ENCODE measurements at places on chromosomes 1 and 21.

- DNase-seq, result no peak
These were observed 89.9 kb upstream of the JAK1 start for GRCh38 chr1:65056234-65056633.

DNA sequence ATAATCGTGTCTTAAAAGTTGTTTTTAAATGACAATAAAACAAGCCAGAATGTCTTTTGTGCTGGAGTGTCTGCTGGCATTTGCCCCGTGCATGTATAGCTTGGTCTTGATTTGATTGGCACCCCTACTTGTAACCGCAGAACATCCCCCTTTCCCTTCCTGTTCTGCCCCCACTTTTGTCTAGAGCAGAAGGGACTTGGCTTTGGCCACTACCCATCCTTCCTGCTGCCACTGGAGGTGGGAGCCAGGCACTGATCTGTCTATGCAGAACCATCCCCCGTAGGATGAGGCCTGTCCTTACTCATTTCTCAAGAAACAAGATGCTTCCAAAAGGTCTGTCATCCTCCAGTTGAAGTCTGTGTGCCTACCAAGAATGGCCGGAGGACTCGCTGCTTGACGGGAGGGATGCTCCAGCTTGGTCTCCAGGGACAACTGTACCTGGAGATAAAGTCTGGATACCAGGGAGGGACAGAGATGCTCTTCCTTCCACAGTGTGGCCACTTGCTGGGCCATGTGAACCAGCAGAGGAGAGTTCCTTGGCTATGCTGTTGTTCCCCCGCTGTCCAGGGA lies 1.1 kb upstream of the SLC27A3 start:
- DNase-seq, result no peak

DNA sequence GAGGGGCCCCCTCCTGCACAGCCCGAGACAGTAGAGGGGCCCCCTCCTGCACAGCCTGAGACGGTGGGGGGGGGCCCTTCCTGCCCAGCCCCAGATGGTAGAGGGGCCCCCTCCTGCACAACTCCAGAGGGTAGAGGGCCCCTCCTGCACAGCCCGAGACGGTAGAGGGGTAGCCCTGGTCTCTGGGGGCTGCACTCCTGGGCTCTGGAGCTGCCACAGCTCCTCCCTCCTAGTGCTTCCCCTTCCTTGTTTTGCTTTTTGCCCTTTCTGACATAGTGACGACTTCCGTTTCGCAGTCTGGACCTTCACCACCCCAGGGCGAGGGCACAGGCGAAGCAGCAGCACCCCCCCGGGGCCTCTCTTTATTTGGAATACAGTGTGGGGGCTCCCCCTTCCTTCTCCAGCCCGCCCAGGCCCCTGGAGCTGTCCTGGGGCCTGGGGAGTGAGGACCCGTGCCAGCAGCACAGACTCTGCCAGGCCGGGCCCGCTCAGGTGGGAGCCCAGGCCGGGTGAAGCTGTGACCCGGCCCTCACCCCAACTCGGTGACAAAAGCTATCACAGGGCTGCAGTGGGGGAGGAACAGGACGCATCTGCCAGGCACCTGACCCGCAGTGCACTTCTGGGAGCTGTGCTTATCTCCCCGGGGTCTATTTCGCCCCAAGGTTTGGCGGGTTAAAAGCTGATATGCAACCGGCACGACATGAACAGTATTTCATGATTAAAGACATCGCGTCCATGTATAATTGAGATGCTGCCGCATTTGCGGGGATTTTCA lies 1.1 kb upstream of the PRXL2B start:
- no peak for DNase-seq

DNA sequence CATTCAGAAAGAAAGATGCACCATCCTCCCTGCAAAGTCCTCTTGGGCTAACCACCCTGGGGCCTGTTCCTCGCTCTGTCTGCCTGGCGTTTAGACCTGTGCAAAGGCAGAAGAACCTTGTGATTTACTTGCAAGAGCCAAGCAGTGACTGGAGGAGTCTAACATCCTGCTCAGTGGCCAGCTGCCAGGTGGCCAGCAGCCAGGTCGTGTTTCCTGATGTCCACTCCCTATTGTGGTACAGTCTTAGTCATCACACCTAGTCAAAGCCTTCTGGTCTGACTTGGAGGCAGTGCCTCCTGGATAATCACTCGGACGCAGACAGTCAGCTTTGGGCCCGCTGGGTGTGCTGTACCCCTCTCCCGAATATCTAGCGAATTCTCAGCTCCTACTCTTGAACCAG lies 118.1 kb downstream of the PGBD5 start:
- no peak for DNase-seq

DNA sequence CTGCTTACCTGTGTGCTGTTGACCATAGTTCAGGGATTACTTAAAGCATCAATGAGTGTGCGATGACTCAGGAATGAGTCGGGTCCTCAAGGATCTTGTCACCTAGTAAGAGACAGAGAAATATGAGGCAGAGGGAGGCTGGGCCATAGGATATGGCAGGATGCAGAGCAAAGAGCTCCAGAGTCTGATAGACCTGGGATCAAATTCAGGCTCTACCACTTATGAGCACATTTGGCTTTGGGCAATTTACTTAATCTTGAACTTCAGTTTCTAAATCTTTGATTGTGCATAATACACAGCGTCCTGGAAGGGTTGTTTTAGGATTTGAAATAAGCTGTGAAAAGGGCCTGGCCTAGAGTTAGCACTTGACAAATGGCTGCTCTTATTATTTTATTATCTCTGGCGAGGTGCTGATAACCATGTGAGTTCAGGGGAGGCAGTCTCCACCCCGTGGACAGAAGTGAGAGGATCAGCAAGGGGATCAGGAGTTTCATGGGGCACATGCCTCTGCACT lies 94.5 kb downstream of the ROR1 start:
- no peak for DNase-seq

- no peak for DNase-seq
These were observed 53.4 kb downstream of the MACO1 start for GRCh38 chr1:25484096-25484495.

DNA sequence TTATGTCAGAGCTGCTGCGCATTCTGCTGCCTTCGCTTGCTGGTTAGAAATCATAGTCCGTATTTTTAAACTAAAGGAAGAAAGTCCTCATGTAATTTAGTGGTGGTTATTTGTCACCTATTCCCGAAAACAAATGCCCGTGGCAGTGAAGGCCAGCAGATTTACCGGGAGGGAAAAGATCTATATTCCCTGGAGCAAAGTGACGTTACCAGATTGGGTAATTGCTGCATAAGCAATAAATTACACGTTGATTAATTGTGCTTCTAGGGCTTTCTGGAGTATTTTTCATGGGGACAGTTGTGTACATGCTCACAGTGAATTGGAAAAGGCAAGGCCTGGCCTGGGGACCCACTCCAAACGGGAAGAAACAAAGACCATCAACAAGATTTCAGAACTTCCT lies 298.7 kb downstream of the NPHP4 start:
- DNase-seq, result no peak

DNA sequence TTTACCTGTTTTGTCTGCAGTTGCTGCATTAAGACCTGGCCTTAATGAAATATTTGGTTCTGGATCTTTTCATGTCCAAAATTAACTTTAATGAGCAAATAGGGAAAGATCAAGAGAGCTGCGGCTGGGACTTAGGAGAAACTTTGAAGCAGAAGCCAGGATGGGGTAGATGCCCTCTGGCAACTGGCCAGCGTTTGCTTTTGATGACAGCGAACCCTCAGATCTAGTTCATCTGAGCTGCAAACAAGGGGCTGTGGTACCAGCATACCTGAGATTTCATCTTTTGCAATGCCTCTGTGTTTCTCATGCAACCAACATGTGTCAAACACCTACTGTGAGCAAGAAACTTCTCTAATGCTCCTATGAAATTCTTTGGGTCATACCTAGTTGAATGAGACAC lies 13.0 kb upstream of the TEDDM1 start:
- DNase-seq, result no peak

GRCh38 chr1:201248721-201249559 lies 34.4 kb upstream of the PKP1 start:
- DNase-seq, result no peak

DNA sequence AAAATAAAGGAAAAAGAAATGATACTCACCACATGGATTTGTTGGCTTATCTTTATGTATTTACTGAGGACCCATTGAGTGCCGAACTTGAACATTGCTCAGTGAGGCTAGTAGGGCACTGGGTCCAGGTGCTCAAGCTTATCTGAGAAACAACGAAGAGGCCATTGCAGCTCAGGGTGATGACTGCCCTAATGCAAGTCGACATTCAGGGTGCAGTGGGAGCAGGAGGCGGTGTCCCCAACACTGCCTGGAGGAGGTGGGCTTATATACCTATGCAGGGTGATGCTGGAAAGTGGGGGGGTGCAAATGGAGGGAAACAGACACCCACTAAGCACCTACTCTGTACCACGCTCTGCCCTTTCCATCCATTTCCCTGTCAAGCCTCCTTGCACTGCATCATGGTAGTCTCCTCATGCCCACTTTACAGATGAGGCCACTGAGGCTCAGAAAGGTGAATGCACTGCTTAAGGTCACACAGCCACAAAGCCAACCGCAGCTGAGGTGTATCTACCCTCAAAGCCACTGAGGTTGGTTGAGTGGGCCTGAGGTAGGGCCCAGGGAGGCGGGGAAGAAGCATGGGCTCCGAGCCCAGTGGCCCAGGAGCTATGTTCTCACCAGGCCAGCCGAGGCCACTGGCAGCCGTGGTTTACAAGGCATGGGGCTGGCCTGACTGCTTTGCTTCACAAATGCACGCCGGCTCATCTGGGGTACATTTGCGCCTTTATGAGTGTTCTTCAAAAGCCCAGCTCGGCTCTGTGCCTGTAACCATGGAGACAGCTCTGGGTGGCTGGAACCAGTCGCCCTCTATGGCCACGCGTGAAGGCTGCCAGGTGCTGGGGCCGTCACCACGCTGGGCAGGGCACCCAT lies 103.8 kb downstream of the EPHB2 start:
- no peak for DNase-seq

DNA sequence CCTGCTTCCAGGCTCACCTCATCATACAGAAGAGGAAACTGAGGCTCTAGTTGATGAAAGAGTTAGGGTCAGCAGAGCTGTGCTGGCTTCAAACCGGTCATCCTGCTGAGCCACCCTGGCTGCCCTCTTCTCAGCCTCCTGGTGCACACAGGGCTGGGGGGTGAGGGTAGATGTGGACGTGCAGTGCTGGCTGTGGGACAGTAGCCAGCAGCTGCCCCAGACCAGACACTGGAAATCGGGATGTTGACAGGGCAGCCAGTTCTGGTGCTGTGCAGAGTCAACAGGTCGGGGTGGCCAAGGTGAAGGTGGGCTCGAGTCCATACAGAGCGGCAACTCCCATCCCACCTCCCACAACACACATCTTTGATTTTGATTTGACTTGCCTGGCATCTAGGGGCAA lies 1.5 kb upstream of the CLCNKA start:
- no peak for DNase-seq

Measured in type B pancreatic cell (in vitro differentiated cells).